ENCODE measurements at places on chromosomes 6 and 20. TPM values are rescaled to one million over a fixed set of nuclear protein-coding genes. Genes with fewer than 3 reads are reported as not detected.

DNA sequence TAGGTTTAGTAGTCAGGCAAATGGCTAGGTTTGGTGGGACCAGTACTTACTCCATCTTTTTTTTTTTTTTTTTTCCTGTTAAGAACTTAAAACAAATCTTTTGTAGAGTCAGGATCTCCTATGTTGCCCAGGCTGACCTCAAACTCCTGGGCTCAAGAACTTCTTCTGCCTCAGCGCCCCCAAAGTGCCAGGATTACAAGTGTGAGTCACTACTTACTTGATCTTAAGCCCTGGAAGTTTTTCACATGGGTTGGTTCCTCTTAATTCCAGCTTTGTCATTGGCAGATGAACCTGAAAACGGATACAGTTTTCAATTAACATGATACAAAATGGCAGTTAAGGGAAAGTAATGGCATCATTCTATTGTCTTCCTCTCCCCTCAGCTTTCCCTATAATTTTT is 179.4 kb upstream of the JAG1 start:
- DNase-seq: no peak

- no peak for DNase-seq
Observed at GRCh38 chr6:27579973-27580372, 107.1 kb upstream of the ZNF184 start.

DNA sequence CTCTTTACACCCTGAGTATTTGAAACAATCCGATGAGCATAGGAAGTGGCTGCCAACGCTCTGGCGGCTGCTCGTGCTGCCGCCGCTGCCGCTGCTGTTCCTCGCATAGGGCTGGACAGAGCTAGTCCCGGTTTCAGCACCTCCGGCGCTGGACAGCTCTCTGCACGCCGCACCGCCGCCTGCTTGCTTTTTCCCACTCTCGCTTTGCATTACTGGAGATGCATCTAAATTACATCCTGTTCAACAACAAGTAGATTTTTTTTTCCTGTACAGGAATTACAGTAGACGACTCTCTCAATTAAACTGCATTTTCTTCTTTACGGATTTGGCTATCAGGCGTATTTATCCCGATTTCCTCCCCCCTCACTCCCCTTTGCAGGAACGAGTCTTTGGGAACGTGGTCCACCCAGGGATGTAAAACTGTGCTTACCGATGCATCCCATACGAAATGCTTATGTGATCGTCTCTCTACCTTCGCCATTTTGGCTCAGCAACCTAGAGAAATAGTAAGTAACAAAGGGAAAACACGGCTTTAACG is 563.8 kb downstream of the LMBRD1 start:
- DNase-seq: peak; percentile 85

- DNase-seq: no peak
Observed at GRCh38 chr6:170238741-170239565, 51.9 kb downstream of the DLL1 start.

DNA sequence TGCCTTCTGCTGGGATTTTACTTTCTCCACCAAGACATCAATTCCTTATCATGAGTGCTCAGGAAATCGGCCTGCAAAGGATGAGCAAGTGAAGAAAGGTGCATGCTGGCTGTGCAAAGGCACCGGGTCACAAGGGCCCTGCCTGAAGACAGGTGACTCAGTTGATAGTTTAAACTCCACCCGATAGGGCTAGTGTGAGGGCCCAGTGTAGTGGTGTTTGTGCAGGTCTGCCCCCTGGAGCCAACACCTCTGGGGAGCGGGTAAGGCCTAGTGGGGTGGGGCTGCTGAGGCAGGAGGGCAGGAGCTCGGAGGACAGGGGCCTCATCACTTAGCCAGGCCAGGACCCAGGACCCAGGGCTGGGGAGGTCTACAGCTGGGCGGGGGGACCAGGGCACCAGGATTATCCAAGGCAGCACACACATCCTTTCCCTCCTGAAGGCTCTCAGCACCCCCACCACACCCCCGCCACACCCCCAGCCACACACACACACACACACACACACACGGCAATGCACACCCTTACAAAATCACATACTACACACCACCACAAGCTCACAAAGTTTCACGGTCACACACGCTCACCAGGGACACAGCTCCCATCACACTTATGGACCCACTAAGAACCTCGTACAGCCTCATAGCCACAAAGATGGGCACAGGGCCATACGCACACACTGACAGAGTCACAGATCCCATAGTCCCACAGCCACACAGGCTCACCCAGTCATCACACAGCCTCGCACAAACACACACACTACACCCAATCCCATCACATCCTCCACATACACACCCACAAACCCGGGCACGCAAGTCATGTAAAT is 75.4 kb downstream of the GRM4 start:
- DNase-seq: no peak

DNA sequence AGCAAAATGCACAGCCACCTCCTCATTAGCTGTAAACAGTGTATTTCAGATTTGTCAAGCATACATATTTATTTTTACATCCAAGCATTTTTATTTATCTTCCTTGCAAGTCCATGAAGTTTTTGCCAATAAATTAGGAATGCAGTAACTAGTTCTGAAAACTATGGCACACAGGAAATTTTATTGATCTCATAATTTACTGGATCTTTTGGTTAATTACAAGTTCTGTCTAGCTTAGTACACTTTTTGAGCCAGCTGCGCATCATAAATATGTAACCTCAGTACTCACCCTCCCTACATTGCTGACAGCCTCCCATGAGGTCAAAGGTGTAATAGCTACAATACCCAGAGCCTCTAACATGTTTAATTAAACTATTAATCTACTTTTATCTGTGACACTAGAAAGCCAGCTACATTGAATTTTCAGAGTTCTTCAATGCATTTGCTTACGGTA is 898.2 kb downstream of the KIF16B start:
- DNase-seq: no peak

The IL20RA gene
- total RNA-seq: 39.5 TPM

The TMEM217 gene
- total RNA-seq: 1.2 TPM

The CPNE5 gene
- 3.6 TPM for total RNA-seq
